ENCODE measurements at places on chromosomes 7 and 10. TPM values are rescaled to one million over a fixed set of nuclear protein-coding genes. Genes with fewer than 3 reads are reported as not detected.

GRCh38 chr7:1087952-1088920 lies at the start of gene GPER1:
Gene GPER1, plus strand, starts transcription at chr7:1088113. Its CDS starts 3,616 bp downstream, at chr7:1091729.
- H3K4me3 ChIP-seq = peak within 1 kb of the TSS; percentile 79
- peaks cover 64% of the 10 kb centered on the region for H3K4me1 ChIP-seq
- H3K36me3 ChIP-seq = peaks cover 23% of the 10 kb centered on the region
- no peaks in the 10 kb centered on the region for H3K27me3 ChIP-seq
- DNase-seq = peak; percentile 74

- no peak overlapping the region for H3K4me3 ChIP-seq
- no peaks in the 10 kb centered on the region for H3K36me3 ChIP-seq
- H3K4me1 ChIP-seq = no peaks in the 10 kb centered on the region
These were observed 242.1 kb upstream of the SP4 start for GRCh38 chr7:21185653-21186265.

HTR5A gene
- not detected for total RNA-seq

- H3K27me3 ChIP-seq = no peaks in the 10 kb centered on the region
- peaks cover 31% of the 10 kb centered on the region for H3K36me3 ChIP-seq
- no peaks in the 10 kb centered on the region for H3K4me1 ChIP-seq
- H3K27ac ChIP-seq = no peak overlapping the region
- no peak for DNase-seq
These were observed 24.8 kb downstream of the GBX1 start for GRCh38 chr7:151142686-151143040.

LIPK gene
- not detected for total RNA-seq

WNT2 gene
- total RNA-seq = not detected

FAM131B gene
- 0.07 TPM for total RNA-seq

- no peak overlapping the region for H3K27ac ChIP-seq
- H3K36me3 ChIP-seq = no peaks in the 10 kb centered on the region
- no peak overlapping the region for H3K4me3 ChIP-seq
- peaks cover 39% of the 10 kb centered on the region for H3K4me1 ChIP-seq
These were observed 32.0 kb downstream of the ADAP1 start for GRCh38 chr7:922334-923107.

VIPR2 gene
- total RNA-seq = not detected

- H3K4me1 ChIP-seq = no peaks in the 10 kb centered on the region
- no peak for DNase-seq
- no peak overlapping the region for H3K4me3 ChIP-seq
- H3K36me3 ChIP-seq = no peaks in the 10 kb centered on the region
- H3K27me3 ChIP-seq = no peaks in the 10 kb centered on the region
These were observed 5.8 kb upstream of the ARHGAP22 start for GRCh38 chr10:48610585-48611093.

DNA sequence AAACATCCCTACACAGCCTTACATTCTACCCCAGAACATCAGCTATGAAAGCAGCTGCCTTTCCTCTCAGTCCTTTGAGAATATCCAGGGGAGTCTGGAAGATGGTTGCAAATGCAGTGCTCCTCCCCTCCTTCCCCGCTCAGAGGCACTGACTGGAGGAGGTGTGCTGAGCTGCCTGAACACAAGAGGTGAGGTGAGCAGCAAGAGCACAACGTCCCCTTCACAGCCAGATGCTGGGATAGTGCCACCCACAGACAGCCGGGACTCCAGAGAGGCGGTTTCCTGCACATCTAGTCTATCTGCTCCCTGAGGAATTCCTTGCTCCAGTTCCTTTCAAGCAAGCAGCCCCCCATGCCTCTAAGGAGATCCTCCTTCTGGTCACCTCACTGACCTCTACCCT lies 74.2 kb downstream of the EZH2 start:
- H3K27me3 ChIP-seq = no peaks in the 10 kb centered on the region
- H3K4me3 ChIP-seq = no peak overlapping the region
- no peak overlapping the region for H3K27ac ChIP-seq
- no peaks in the 10 kb centered on the region for H3K4me1 ChIP-seq
- H3K36me3 ChIP-seq = peaks cover 14% of the 10 kb centered on the region

- peak within 1 kb of the TSS; percentile 92 for H3K27ac ChIP-seq
- H3K36me3 ChIP-seq = no peaks in the 10 kb centered on the region
- H3K4me1 ChIP-seq = peaks cover 25% of the 10 kb centered on the region
These were observed at the start of gene UBE2H for GRCh38 chr7:129952653-129953560. Gene UBE2H, minus strand, starts transcription at chr7:129952960. Its CDS starts 405 bp downstream, at chr7:129952555.

PAOX gene
- total RNA-seq = 0.52 TPM

GRCh38 chr10:85061401-85061800 lies 733.0 kb downstream of the CCSER2 start:
- no peaks in the 10 kb centered on the region for H3K4me1 ChIP-seq
- H3K36me3 ChIP-seq = no peaks in the 10 kb centered on the region
- H3K27me3 ChIP-seq = no peaks in the 10 kb centered on the region
- no peak for DNase-seq
- no peak overlapping the region for H3K27ac ChIP-seq
- H3K4me3 ChIP-seq = no peak overlapping the region

SPDYE3 gene
- not detected for total RNA-seq

GRCh38 chr10:133457100-133457841 lies 3.5 kb downstream of the SCART1 start:
- DNase-seq = no peak
- no peaks in the 10 kb centered on the region for H3K36me3 ChIP-seq
- no peaks in the 10 kb centered on the region for H3K4me1 ChIP-seq
- H3K27me3 ChIP-seq = no peaks in the 10 kb centered on the region
- no peak overlapping the region for H3K4me3 ChIP-seq

TMEM26 gene
- not detected for total RNA-seq

- peak; percentile 43 for DNase-seq
- H3K4me3 ChIP-seq = no peak overlapping the region
- no peak overlapping the region for H3K27ac ChIP-seq
- H3K27me3 ChIP-seq = no peaks in the 10 kb centered on the region
- peaks cover 24% of the 10 kb centered on the region for H3K4me1 ChIP-seq
These were observed 115.5 kb upstream of the GNAI1 start for GRCh38 chr7:80018941-80019808.

- H3K27me3 ChIP-seq = no peaks in the 10 kb centered on the region
- H3K4me1 ChIP-seq = no peaks in the 10 kb centered on the region
- no peak for DNase-seq
- H3K4me3 ChIP-seq = no peak overlapping the region
- no peaks in the 10 kb centered on the region for H3K36me3 ChIP-seq
These were observed 172.7 kb upstream of the HPS1 start for GRCh38 chr10:98619446-98619845.

GRCh38 chr7:90972906-90973550 lies 291.2 kb upstream of the FZD1 start:
- H3K27me3 ChIP-seq = no peaks in the 10 kb centered on the region
- no peaks in the 10 kb centered on the region for H3K4me1 ChIP-seq
- no peak for DNase-seq

GRCh38 chr7:451255-452225 lies 68.1 kb downstream of the PDGFA start:
- H3K4me1 ChIP-seq = peaks cover 14% of the 10 kb centered on the region
- H3K36me3 ChIP-seq = no peaks in the 10 kb centered on the region
- H3K27ac ChIP-seq = no peak overlapping the region
- no peak for DNase-seq

EXOC6 gene
- total RNA-seq = 48.7 TPM

DNA sequence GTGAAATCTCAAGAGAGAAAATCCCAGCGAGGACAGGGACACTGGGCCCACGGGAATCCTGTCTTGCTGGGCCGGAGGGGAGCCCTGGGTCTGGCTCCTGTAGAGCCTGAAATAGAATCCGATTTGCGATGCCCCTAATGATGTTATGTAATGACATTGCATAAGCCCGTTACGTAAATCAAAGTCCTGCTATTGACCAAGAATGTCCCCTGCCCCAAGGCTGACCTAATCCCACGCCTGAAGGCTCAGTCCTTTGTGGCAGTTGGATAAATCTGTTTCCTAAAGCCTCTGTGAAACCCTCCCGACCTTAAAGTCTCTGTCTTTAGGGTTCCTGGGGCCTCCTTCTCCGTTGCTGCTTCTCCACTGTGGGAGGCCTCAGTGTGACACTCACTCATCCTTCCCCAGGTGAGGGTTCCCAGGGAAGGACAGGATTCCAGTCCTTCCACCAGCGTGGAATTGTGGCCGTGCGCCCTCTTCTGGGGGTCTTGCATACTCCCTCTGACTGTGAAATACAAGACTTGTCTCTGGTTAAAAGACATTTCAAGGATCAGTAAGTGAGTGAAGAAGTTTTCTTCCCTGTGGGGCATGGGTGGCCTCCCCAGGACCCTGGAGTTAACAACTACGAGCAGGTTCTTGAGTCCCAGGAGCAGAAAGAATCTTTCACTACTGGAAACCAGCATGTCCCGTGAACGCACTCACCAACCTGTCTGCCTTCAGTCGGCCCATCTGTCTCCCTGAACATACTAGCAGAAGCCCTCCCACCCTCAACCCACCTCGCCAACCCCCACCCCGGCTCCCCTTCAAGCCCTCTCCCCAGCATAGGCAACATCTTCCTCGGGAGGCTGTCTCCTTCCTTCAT lies 19.8 kb downstream of the ZNF467 start:
- H3K27me3 ChIP-seq = peaks cover 10% of the 10 kb centered on the region
- H3K4me1 ChIP-seq = peaks cover 1% of the 10 kb centered on the region
- peak; percentile 35 for DNase-seq
- no peak overlapping the region for H3K4me3 ChIP-seq
- no peak overlapping the region for H3K27ac ChIP-seq
- H3K36me3 ChIP-seq = no peaks in the 10 kb centered on the region

DNAJB6 gene
- 72.9 TPM for total RNA-seq

ZNHIT1 gene
- total RNA-seq = 64.5 TPM

WASHC2C gene
- total RNA-seq = 20.8 TPM
